ENCODE measurements at places on chromosomes 7 and 10.

DNA sequence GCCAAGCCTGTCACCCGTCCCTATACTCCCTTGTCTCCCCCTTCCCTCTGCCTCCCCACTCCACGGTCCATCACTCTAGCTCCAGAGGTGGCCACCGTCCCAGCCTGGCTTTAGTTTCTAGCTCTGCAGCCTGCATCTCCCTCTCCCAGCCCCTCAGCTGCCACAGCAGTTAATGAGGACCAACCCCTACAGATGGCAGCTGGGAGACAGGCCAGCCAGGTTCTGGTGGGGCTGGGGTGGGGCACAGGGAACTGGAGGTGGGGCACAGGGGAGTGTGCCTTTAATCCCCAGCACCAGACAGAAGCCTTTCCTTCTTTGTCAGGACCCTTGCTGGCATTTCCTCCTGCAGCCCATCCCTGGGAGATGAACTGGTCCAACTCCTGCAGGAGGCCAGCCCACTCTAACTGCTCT lies 21.1 kb downstream of the UNC5B start:
- DNase-seq, result no peak

DNA sequence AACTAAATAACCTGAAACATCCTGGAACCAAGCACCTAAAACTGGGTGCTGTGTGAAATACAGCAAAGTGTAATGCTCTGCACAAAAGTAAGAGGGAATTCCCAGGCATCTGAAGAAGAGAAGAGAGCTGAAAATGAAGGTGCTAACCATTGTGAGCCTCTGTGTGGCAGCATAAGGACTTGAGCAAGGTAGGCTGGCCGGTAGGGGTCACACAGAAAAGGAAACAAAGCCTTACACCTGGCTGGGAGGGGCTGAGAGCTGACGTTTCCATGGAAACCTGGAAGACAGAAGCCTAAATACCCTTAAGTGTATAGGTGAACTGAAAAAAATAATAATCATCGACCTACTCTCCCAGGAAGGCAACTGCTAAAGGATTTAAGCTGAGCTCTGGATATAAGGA lies 48.6 kb downstream of the CUL1 start:
- DNase-seq, result no peak

GRCh38 chr7:1920266-1920681 lies 250.2 kb downstream of the ELFN1 start:
- no peak for DNase-seq

- no peak for DNase-seq
Observed at GRCh38 chr10:116274064-116274904, 1.3 kb upstream of the GFRA1 start.
